Small intestine (tissue), 16 donors: ENCODE measurements at places on chromosomes 7 and 10. TPM values are rescaled to one million over a fixed set of nuclear protein-coding genes. Genes with fewer than 3 reads are reported as not detected.

DEPP1 gene
- polyA plus RNA-seq, result 5.2 TPM

ZMIZ2 gene
- polyA plus RNA-seq, result 18.9 TPM

LLCFC1 gene
- polyA plus RNA-seq, result 0.19 TPM

NEUROD6 gene
- 0.54 TPM for polyA plus RNA-seq

MYO3A gene
- polyA plus RNA-seq, result 0.09 TPM

AGBL3 gene
- 3.8 TPM for polyA plus RNA-seq

KCND2 gene
- polyA plus RNA-seq, result 0.28 TPM

FRA10AC1 gene
- 5.1 TPM for polyA plus RNA-seq

PDZD7 gene
- 38.5 TPM for polyA plus RNA-seq

SYNPO2L gene
- not detected for polyA plus RNA-seq

PLXNA4 gene
- not detected for polyA plus RNA-seq

KLF14 gene
- not detected for polyA plus RNA-seq

DOCK1 gene
- 26.2 TPM for polyA plus RNA-seq

GRCh38 chr7:41139789-41140188 is 563.1 kb downstream of the INHBA start:
- no peak overlapping the region for H3K27ac ChIP-seq
- H3K27me3 ChIP-seq, result no peaks in the 10 kb centered on the region
- no peak for DNase-seq
- H3K4me3 ChIP-seq, result no peak overlapping the region
- no peaks in the 10 kb centered on the region for H3K36me3 ChIP-seq

DNA sequence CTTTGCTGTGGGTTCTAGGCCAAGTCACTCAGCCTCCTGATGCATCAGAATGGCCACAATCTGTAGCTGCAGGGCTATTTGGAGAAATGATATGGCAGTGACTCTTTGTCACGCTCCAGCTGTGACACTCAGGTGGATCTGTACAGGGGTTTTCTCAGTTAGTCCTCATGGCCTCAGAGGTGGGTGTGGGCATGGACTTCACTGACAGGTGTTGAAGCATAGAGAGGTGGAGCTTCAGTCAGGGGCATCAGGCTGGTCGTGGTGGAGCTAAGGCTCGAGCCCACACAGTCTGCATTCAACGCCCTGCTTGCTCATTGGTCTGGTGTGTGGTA is 21.2 kb downstream of the PALD1 start:
- H3K4me3 ChIP-seq, result no peak overlapping the region
- no peak overlapping the region for H3K27ac ChIP-seq
- no peaks in the 10 kb centered on the region for H3K36me3 ChIP-seq
- no peak for DNase-seq

DNA sequence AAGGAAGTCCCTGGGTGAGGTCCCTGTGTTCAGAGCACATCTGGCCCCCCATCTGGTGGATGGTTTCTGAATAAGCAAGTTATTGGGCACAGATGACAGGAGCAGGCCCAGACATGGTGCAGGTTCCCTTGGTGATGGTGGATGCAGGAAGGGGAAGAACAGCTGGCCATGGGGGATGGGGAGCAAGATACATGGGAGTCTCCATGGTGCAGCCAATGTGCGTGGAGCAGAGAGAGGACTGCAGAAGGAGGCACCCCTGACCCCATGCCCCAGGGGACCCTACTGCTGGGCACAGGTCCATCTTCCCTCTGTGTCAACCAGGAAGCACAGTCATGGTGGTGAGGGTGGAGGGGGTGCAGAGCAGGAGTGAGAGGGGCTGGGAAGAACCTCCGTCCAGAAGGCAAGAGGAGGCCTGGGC is 43.8 kb upstream of the RABGEF1 start:
- no peaks in the 10 kb centered on the region for H3K27me3 ChIP-seq
- no peak overlapping the region for H3K27ac ChIP-seq
- H3K36me3 ChIP-seq, result peaks cover 2% of the 10 kb centered on the region

GRCh38 chr10:126511917-126512479 is 123.7 kb upstream of the ADAM12 start:
- H3K4me3 ChIP-seq, result no peak overlapping the region
- no peaks in the 10 kb centered on the region for H3K4me1 ChIP-seq
- DNase-seq, result no peak
- H3K27me3 ChIP-seq, result no peaks in the 10 kb centered on the region

- no peak overlapping the region for H3K4me3 ChIP-seq
- peak; percentile 48 for DNase-seq
- H3K36me3 ChIP-seq, result no peaks in the 10 kb centered on the region
- peaks cover 10% of the 10 kb centered on the region for H3K4me1 ChIP-seq
- no peak overlapping the region for H3K27ac ChIP-seq
- no peaks in the 10 kb centered on the region for H3K27me3 ChIP-seq
These were observed 1.2 kb upstream of the CALU start for GRCh38 chr7:128737867-128738385.

DNA sequence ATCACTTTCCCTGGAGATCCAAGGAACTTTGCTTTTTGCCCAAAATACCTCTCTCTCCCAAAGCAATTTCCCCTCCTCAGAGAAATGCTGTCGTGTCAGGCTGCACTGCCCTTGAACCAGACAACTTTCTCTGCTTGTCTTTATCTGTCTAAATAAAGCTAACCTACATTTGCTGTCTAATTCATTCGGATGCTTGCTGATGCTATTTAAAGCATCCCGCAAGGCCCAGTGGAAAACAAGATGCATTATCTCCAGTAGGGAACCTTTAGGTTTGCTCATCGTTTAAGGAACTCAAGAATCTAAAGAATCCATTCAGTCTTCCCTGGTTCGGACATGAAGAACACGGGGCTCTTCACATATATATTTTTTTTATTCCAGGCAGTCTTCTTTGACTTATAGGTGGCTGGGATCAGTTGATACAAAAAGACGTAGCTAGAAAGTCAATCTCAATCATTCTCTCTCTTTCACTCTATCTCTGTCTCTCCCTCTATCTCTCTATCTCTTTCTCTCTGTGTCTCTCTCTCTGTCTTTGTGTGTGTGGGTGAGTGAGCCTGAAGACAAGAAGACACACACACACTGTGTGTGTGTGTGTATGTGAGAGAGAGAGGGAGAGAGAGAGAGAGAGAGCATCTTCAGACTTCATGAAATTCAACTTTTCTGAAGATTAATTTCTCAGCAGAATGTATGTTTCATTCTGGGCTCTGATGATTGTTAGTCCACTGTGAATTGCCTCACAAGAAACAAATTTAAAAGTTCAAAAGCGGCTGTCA is 92.8 kb upstream of the MKLN1 start:
- DNase-seq, result no peak
- no peaks in the 10 kb centered on the region for H3K27me3 ChIP-seq
- H3K36me3 ChIP-seq, result no peaks in the 10 kb centered on the region

DNA sequence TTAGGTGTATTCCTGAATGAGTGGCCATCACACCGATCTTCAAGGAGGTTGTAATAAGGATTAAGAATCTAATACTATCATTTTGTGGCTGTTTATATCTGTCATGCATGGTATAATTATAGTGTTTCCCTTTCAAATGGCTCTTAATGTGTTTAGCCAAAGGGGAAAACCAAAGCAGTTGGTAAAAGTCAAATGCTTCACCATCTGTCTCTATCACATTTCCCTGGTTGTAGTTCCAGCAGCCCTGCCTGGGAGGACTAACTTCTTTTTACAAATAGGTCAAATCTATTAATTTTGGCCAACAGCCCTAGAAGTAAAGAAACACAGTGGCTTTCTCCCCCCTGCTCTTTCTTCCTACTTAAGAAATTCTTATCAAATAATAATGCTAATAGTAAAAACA is 56.7 kb downstream of the ZNF365 start:
- H3K4me1 ChIP-seq, result no peaks in the 10 kb centered on the region
- no peak overlapping the region for H3K27ac ChIP-seq
- no peak overlapping the region for H3K4me3 ChIP-seq

DNA sequence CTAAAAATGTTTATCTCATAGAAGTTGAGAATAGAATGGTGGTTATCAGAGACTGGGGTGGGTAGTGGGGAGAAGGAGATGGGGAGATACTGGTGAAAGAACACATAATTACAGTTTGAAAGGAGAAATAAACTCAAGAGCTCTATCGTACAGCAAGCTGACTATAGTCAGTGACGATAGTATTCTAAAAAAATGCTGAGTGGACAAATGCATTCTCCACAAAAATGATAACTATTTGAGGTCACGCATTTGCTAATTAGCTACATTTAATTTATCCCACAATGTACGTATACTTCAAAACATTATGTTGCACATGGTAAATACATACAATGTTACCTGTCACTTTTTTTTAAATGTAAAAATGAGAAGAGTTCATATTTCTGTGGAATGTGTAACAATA is 507.7 kb downstream of the CALN1 start:
- no peaks in the 10 kb centered on the region for H3K36me3 ChIP-seq
- no peak overlapping the region for H3K27ac ChIP-seq
- H3K4me3 ChIP-seq, result no peak overlapping the region
- no peaks in the 10 kb centered on the region for H3K4me1 ChIP-seq
- H3K27me3 ChIP-seq, result no peaks in the 10 kb centered on the region

GRCh38 chr10:102509387-102509786 is 5.6 kb downstream of the SUFU start:
- H3K27me3 ChIP-seq, result no peaks in the 10 kb centered on the region
- no peak overlapping the region for H3K27ac ChIP-seq
- no peaks in the 10 kb centered on the region for H3K4me1 ChIP-seq
- DNase-seq, result no peak
- H3K4me3 ChIP-seq, result no peak overlapping the region

- H3K27me3 ChIP-seq, result no peaks in the 10 kb centered on the region
- no peak for DNase-seq
- no peaks in the 10 kb centered on the region for H3K36me3 ChIP-seq
- no peaks in the 10 kb centered on the region for H3K4me1 ChIP-seq
These were observed 211.2 kb downstream of the CRPPA start for GRCh38 chr7:16210171-16210570.

- no peak overlapping the region for H3K4me3 ChIP-seq
- no peaks in the 10 kb centered on the region for H3K36me3 ChIP-seq
- no peak overlapping the region for H3K27ac ChIP-seq
- peaks cover 9% of the 10 kb centered on the region for H3K27me3 ChIP-seq
- H3K4me1 ChIP-seq, result no peaks in the 10 kb centered on the region
These were observed 33.0 kb downstream of the RASGEF1A start for GRCh38 chr10:43233601-43234430.

DNA sequence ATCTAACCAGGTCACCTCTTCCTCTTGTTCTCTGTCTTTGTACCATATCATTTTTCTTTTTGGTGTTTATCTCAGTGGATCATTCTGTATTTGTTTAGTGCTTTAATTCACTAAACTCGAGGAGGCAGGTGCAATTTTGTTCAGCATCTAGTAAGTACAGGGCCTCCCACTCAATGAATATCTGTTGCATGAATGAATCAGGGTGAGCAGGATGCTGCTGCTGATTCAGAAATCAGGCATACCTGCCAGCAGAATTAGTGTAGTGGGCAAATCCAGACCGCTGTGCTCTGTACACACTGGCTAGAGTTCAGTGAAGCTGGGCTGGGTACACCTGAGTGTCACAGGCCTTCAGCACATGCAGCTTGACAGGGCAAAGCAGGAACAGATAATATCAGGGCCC is 511.9 kb downstream of the SUGCT start:
- H3K4me3 ChIP-seq, result no peak overlapping the region
- no peaks in the 10 kb centered on the region for H3K4me1 ChIP-seq
- H3K36me3 ChIP-seq, result no peaks in the 10 kb centered on the region
- no peak for DNase-seq
- no peaks in the 10 kb centered on the region for H3K27me3 ChIP-seq

DNA sequence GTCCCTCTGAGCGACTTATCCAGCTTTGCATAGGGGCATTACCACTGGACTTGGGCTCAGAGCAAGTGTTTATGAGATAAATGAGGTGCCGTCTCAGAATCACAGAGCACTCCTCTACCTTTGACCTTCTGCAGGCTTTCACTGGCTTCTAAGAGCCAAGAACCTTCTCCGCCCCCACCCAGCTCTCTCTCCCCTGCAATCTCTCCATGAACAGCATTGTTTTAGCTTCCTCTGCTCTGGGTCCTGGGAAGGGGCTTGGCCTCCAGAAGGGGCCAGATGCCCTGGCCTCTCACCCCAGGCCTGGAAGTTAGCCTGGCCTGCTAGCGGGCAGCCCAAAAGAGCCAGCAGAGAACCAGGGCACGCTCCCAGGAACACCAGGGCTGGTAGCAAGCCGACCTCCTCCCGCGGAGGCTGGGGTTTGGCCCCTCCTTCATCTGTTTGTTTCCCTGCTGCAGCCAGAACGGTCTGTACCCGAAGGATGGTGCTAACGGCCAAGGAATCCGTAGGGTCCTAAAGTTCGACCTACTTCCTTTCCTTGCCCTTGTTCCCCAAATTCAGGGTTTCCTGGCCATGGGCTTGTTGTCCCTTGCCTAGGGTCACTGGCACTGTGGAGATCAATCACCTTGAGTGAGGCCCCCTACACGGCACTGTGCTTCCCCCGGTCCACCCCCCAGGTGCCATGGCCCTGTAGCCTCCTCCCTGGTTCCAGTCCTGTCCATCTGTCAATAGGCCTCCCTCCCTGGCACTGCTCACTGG is 18.7 kb upstream of the DDIT4 start:
- H3K36me3 ChIP-seq, result no peaks in the 10 kb centered on the region
- H3K27me3 ChIP-seq, result no peaks in the 10 kb centered on the region
- peak overlapping the region; percentile 93 for H3K27ac ChIP-seq
- peaks cover 19% of the 10 kb centered on the region for H3K4me1 ChIP-seq

DNA sequence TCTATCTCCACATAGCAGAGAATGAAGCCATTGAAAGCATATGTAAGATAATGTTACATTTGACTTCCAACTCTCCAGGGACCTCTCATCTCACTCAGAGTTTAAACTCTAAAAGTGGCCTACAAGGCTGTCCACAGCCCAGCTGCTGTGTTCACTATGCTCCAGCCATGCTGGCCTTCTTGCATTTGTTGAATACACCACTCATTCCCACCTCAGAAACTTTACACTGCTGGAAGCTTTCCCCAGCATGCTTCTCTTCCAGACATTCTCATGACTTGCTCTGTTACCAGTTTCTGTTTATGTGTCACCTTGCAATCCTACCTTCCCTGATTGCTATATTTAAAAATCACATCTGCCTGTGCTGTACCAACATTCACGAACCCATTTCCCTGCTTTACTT is 167.2 kb downstream of the WNT2 start:
- DNase-seq, result no peak
- H3K27me3 ChIP-seq, result no peaks in the 10 kb centered on the region
- H3K4me3 ChIP-seq, result no peak overlapping the region
- no peak overlapping the region for H3K27ac ChIP-seq

GRCh38 chr7:143104759-143105158 is 27.1 kb upstream of the PIP start:
- no peak for DNase-seq
- no peaks in the 10 kb centered on the region for H3K36me3 ChIP-seq
- no peak overlapping the region for H3K27ac ChIP-seq
- H3K4me3 ChIP-seq, result no peak overlapping the region
- H3K27me3 ChIP-seq, result no peaks in the 10 kb centered on the region
- H3K4me1 ChIP-seq, result no peaks in the 10 kb centered on the region

- H3K36me3 ChIP-seq, result no peaks in the 10 kb centered on the region
- H3K4me1 ChIP-seq, result no peaks in the 10 kb centered on the region
- no peaks in the 10 kb centered on the region for H3K27me3 ChIP-seq
- H3K27ac ChIP-seq, result no peak overlapping the region
- H3K4me3 ChIP-seq, result no peak overlapping the region
- no peak for DNase-seq
These were observed 4.6 kb upstream of the MDFIC start for GRCh38 chr7:114917211-114917839.

GRCh38 chr10:75508239-75508813 is 76.9 kb downstream of the LRMDA start:
- no peaks in the 10 kb centered on the region for H3K4me1 ChIP-seq
- H3K36me3 ChIP-seq, result no peaks in the 10 kb centered on the region
- H3K27me3 ChIP-seq, result no peaks in the 10 kb centered on the region
- no peak overlapping the region for H3K4me3 ChIP-seq
